ENCODE measurements at places on chromosomes 1 and 21.

- no peak overlapping the region for H3K4me3 ChIP-seq
- ATAC-seq = no peak
- peaks cover 50% of the 10 kb centered on the region for H3K27me3 ChIP-seq
- no peaks in the 10 kb centered on the region for H3K36me3 ChIP-seq
- peak overlapping the region; percentile 54 for H3K27ac ChIP-seq
Measured at GRCh38 chr21:38645282-38645681, 147.0 kb upstream of the ERG start.

DNA sequence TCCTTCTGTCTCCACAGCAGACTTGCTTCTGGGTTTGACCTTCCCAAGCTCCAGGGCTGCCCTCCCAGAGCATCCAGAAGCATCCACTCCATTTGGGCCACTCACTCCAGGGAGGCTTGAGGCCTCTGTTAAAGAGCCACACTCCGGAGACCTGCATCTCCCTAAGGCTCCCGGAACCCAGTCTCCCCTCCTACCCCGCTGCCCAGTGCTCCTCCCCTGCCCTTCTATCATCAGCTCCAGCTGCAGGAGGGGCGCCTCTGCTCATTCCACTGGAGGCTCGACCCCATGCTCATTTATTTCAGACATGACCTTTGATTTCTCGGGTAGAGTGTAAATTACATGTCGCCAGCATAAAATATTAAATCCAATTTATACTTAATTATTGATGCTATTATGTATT, 142.5 kb downstream of the SYF2 start:
- H3K4me3 ChIP-seq = no peak overlapping the region
- no peaks in the 10 kb centered on the region for H3K27me3 ChIP-seq
- H3K27ac ChIP-seq = no peak overlapping the region
- peaks cover 2% of the 10 kb centered on the region for H3K4me1 ChIP-seq
- no peak for ATAC-seq
- H3K36me3 ChIP-seq = no peaks in the 10 kb centered on the region

DNA sequence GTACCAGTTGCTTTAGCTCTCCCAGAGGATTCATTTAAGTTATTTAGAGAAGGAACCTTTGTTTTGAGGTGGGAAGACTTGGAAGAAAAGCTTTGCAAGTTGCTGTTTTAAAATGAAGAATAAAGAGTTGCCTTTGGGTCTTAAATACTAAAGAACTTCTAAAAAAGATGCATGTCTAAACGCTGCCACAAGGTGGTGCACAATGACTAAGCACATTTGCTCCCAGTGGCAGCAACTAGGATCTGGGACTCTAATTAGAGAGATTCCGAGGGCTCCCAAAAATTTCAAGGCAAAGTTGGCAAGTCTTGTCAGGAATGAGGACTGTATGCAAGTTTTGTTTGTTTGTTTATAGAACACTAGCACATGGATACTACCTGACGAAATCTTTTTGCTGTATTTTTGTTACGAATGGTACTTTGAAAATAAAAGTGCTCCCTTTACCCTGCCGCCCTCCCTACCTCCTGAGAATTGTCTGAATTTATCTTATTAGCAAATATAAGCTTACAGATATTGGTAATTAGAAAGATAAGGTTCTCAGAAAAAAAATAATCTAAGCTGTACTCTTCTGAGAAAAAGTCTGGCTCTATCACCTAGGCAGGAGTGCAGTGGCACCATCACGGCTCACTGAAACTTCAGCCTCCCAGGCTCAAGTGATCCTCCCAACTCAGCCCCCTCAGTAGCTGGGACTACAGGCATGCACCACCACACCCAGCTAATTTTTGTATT, 121.8 kb downstream of the HFM1 start:
- no peak overlapping the region for H3K4me3 ChIP-seq
- no peak overlapping the region for H3K27ac ChIP-seq
- H3K36me3 ChIP-seq = no peaks in the 10 kb centered on the region
- ATAC-seq = no peak
- H3K27me3 ChIP-seq = peaks cover 6% of the 10 kb centered on the region
- no peaks in the 10 kb centered on the region for H3K4me1 ChIP-seq

GRCh38 chr1:111512132-111512889, 8.9 kb upstream of the ADORA3 start:
- H3K36me3 ChIP-seq = no peaks in the 10 kb centered on the region
- no peak overlapping the region for H3K27ac ChIP-seq
- H3K4me3 ChIP-seq = no peak overlapping the region
- no peak for ATAC-seq
- peaks cover 31% of the 10 kb centered on the region for H3K4me1 ChIP-seq

DNA sequence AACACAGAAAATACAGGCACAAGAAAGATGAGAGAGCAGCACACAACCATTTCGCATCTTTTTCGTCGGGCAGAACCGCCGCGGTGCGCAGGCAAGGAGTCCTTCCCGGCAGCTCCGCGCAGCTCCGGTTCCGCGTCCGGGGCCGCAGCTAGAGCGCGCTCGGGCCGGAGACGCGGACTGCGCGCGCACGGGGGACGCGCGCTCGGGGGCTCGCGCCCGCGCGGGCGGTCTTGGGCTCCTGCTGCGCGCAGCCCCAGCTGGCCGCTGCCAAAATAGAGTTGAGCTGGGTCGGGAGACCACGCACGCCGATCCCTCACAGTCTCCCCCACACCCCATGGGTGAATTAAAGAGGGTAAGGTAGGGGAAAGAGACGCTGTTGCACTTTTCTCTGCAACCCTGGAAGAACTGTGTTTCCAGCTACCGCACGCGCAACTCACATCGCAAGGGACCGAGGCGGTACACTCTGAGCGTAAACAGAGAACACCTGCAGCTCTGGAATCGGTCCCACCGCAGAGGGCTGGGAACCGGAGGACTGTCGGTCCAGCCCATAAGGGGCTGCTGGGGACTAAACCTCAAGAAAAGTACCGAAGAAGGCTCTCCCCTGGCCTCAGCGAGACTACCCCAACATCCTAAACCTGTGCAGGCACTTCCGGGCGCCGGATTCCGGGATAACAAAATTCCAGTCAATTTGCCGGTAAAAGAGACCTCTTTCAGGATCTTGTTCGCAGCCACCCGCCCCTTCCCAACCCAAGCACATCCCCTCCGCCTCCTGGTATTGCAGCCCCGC, 1.7 kb downstream of the NR5A2 start:
- no peaks in the 10 kb centered on the region for H3K36me3 ChIP-seq
- H3K27ac ChIP-seq = no peak overlapping the region
- ATAC-seq = no peak
- H3K4me1 ChIP-seq = no peaks in the 10 kb centered on the region
- H3K4me3 ChIP-seq = peak overlapping the region; percentile 61

DNA sequence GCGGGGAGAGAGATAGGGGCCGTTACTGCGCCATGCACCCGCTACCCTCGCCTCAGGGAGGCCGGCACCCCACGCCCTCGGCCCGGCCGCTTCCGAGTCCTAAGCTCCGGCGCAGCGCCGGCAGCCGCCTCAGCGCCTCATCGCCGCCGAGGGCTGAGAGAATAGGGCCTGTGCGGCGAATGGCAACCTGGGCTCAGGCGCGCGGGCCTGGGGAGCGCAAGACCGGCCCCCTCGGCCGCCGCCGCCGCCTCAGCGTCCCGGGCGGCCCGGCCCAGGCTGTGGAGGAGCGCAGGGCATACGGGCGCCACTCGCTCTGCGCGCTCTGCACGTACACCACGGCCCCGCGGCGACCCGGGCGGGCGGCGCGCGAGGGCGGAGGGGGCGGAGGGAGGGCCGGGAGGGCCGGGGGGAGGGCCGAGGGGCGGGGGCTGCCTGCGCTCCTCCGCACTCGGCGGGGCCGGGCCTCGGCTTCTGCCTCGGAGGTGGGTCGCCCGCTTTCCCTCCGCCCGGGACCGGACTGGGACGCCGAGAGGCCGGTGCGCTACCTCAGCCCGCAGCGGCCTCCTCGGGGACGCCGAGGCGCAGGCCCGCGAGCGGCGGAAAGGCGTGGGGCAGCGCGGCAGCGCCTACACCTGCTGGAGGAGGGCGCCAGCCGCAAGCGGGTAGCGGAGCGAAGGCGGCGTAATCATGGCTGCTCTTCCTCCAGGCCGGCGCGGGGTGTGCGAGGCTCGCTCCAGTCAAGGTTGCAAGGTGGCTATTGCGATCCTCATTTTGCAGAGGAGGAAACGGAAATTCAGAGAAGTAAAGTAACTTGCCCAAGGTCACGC, at the start of gene EGLN1:
EGLN1 (minus strand) TSS at position 317 of the 827 bp plus-strand sequence. CDS start 399 bp downstream, outside the sequence.
- H3K4me1 ChIP-seq = peaks cover 21% of the 10 kb centered on the region
- H3K27ac ChIP-seq = peak within 1 kb of the TSS; percentile 84
- H3K36me3 ChIP-seq = peaks cover 40% of the 10 kb centered on the region
- ATAC-seq = peak; percentile 86
- H3K4me3 ChIP-seq = peak within 1 kb of the TSS; percentile 90

DNA sequence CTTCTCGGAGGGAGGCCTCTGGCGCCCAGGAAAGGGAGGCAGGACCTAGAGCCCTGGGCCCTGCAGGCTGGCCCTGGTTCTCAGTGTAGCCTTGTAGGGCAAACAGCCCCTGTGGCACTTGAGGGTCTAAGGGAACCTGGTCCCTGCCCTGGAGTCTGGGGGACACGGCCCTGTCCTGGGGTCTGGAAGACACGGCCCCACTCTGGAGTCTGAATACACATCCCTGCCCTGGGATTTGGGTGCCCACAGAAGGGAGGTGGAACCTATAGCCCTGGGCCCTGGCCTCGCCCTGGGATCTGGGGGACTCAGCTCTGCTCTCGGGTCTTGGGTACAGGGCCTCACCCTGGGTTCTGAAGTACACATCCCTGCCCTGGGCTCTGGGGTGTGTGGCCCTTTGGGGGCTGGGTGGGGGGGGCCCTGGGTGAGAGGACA, 97.9 kb downstream of the OBSCN start:
- peaks cover 3% of the 10 kb centered on the region for H3K27me3 ChIP-seq
- no peak overlapping the region for H3K27ac ChIP-seq
- H3K4me1 ChIP-seq = peaks cover 6% of the 10 kb centered on the region
- H3K4me3 ChIP-seq = no peak overlapping the region

GRCh38 chr21:46196733-46197132, 12.5 kb upstream of the SPATC1L start:
- no peaks in the 10 kb centered on the region for H3K27me3 ChIP-seq
- H3K36me3 ChIP-seq = peaks cover 55% of the 10 kb centered on the region
- H3K4me3 ChIP-seq = no peak overlapping the region
- H3K4me1 ChIP-seq = no peaks in the 10 kb centered on the region
- ATAC-seq = no peak

DNA sequence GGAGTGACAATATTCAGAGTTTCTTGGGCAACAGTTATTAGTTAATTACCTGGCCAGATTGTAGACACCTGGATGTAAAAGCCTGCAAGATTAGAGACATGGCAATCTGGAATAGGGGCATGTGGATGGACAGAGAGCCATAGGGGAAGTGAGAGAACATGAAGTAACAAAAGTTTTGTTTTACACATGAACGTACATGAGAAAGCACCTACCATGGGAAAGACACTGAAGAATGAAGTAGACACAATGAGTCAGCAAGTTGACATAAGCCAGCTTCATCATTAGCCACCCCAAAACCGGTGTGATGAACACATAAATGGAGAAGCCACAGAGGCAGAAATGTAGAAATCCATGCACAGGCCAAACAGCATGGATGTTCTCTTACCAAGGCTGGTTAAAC, 462.1 kb upstream of the C1orf87 start:
- H3K4me1 ChIP-seq = no peaks in the 10 kb centered on the region
- no peak overlapping the region for H3K4me3 ChIP-seq
- no peak for ATAC-seq
- no peaks in the 10 kb centered on the region for H3K27me3 ChIP-seq

GRCh38 chr1:230087028-230087716, 20.1 kb downstream of the GALNT2 start:
- peaks cover 44% of the 10 kb centered on the region for H3K4me1 ChIP-seq
- no peaks in the 10 kb centered on the region for H3K27me3 ChIP-seq
- no peak for ATAC-seq
- H3K36me3 ChIP-seq = peaks cover 40% of the 10 kb centered on the region

DNA sequence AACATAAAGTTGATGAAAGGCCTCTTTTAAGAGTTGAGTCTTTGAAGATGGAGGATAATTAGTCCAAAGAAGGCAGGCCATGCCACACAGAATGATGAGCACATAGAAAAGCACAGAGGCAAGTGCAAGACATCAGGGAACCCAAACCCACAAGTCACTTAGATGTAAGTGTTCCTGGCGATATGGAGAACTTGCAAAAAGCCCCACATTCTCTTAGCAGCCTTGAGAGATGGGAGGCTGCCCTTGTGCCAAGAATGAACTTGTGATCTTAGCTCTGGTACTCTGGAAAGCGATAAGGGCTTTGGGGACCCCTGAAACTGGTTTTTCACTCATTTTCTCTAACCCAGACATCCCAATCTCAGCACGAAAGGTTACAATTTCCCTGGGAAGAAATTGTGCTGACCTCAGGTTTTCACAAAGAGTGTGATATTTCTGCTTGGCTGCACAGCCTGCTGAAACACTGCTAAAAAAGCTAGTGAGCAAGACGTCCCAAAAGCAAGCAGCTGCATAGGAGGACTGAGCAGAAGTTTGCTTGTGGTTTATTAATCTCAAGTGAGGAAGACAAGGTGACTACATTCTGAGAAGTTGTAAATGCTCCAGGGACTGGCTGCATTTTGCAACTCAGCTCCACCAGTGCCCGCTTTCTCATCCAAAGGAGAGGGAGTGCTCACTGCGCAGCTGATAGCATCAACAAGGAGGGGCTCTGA, 496.9 kb upstream of the CAMK1G start:
- H3K27ac ChIP-seq = no peak overlapping the region
- H3K4me1 ChIP-seq = no peaks in the 10 kb centered on the region
- H3K36me3 ChIP-seq = no peaks in the 10 kb centered on the region
- H3K4me3 ChIP-seq = no peak overlapping the region
- peaks cover 16% of the 10 kb centered on the region for H3K27me3 ChIP-seq
- no peak for ATAC-seq

DNA sequence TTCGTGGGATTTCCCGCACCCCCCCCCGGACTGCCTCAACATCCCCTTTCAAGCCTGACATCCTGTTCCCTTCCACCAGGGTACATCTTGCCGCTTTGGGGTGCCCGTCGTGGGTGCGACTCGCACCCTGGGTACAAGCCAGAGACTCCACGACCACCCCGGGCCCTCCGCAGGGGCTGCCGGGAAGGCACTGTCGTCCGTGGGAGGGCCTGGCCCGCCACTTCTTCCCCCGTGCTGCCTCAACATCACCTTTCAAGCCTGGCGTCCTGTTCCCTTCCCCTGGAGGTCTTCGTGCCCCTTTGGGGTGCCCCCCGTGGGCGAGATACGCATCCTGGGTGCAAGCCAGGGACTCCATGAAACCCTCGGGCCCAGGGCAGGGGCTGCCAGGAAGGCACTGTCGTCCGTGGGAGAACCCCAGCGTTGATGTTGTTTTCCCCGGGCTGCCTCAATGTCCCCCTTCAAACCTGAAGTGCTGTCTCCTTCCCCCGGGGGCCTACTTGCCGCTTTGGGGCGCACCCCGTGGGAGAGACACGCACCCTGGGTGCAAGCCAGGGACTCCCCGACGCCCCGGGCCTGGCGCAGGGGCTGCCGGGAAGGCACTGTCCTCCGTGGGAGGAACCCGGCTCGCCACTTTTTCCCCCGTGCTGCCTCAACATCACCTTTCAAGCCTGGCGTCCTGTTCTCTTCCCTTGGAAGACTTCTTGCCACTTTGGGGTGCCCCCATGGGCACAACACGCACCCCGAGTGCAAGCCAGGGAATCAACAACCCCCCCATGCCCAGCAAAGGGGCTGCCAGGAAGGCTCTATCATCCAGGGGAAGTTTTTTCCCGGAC, 138.6 kb downstream of the LIPI start:
- no peaks in the 10 kb centered on the region for H3K4me1 ChIP-seq
- no peak for ATAC-seq
- no peak overlapping the region for H3K4me3 ChIP-seq
- H3K36me3 ChIP-seq = no peaks in the 10 kb centered on the region
- no peaks in the 10 kb centered on the region for H3K27me3 ChIP-seq

- H3K27me3 ChIP-seq = no peaks in the 10 kb centered on the region
- ATAC-seq = no peak
- peak within 1 kb of the TSS; percentile 73 for H3K4me3 ChIP-seq
- H3K27ac ChIP-seq = peak within 1 kb of the TSS; percentile 89
Measured at GRCh38 chr1:160579216-160579701, at the start of gene CD84. CD84 (minus strand) TSS chr1:160579496; CDS start chr1:160579437, 59 bp downstream.
